ENCODE measurements at places on chromosomes 3 and 15. TPM values are rescaled to one million over a fixed set of nuclear protein-coding genes. Genes with fewer than 3 reads are reported as not detected.
A peak's percentile ranks its signal among the peaks of the same experiment; 100 is the strongest.

DNA sequence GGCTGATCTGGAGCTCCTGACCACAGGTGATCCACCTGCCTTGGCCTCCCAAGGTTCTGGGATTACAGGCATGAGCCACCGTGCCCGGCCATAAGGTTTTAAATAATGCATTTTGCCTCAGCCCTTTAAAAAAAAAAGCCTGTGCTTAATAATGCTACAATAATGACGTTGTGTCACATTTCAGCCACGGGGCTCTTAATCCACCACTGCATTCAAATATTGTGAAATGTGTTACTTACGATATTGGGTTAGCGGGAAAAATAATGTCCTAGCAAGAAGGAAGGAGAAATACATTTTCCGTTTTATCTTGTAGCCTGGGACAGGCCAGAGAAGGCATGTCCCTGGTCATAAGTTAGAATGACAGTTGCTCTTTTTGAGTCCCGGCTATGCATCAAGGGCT, 17.6 kb downstream of the PAQR5 start:
- DNase-seq = no peak
- H3K4me1 ChIP-seq = no peaks in the 10 kb centered on the region
- no peak overlapping the region for H3K27ac ChIP-seq
- H3K4me3 ChIP-seq = no peak overlapping the region

GATM gene
- 50.1 TPM for total RNA-seq

DNA sequence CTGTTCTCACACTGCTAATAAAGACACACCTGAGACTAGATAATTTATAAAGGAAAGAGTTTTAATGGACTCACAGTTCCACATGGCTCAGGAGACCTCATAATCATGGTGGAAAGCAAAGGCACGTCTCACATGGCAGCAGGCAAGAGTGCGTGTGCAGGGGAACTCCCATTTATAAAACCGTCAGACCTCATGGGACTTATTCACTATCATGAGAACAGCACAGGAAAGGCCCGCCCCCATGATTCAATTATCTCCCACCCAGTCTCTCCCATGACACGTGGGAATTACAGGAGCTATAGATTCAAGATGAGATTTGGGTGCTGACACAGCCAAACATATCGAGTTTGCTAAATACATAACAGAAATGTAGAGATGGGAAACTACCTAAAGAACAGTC, 39.5 kb upstream of the DGKG start:
- DNase-seq = no peak
- H3K4me3 ChIP-seq = no peak overlapping the region
- H3K27ac ChIP-seq = no peak overlapping the region

GRCh38 chr3:67381667-67382272, 272.6 kb downstream of the SUCLG2 start:
- no peaks in the 10 kb centered on the region for H3K36me3 ChIP-seq
- no peaks in the 10 kb centered on the region for H3K27me3 ChIP-seq
- peaks cover 5% of the 10 kb centered on the region for H3K4me1 ChIP-seq
- H3K4me3 ChIP-seq = no peak overlapping the region
- H3K27ac ChIP-seq = no peak overlapping the region

C3orf22 gene
- total RNA-seq = not detected

DNA sequence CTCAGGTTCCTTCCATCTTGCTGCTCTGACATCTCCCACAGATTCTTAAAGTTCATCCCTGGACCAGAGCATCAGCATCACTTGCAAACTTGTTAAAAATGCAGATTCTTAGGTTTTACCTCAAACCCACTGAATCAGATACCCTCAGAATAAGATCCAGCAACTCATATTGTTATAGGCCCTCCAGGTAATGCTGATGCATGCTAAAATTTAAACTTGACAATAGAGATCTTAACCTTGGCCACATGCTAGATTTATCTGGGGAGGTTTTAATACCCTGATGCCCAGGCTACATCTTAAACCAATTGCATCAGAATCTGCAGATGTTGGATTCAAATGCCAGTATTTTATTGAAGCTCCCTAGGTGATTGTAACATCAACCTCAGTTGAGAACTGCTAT, 256.9 kb downstream of the RYR3 start:
- H3K4me3 ChIP-seq = no peak overlapping the region
- H3K36me3 ChIP-seq = no peaks in the 10 kb centered on the region
- no peaks in the 10 kb centered on the region for H3K27me3 ChIP-seq
- DNase-seq = no peak
- H3K4me1 ChIP-seq = no peaks in the 10 kb centered on the region

GRCh38 chr3:15148614-15149013, 49.7 kb upstream of the RBSN start:
- no peak for DNase-seq
- H3K4me3 ChIP-seq = no peak overlapping the region
- H3K27ac ChIP-seq = no peak overlapping the region
- H3K36me3 ChIP-seq = no peaks in the 10 kb centered on the region
- H3K4me1 ChIP-seq = peaks cover 7% of the 10 kb centered on the region
- H3K27me3 ChIP-seq = no peaks in the 10 kb centered on the region

- peaks cover 32% of the 10 kb centered on the region for H3K4me1 ChIP-seq
- H3K27ac ChIP-seq = peak overlapping the region; percentile 30
- no peak for DNase-seq
- no peaks in the 10 kb centered on the region for H3K36me3 ChIP-seq
Observed at GRCh38 chr15:66657185-66658020, 44.6 kb upstream of the SMAD6 start.

CASR gene
- total RNA-seq = not detected

CLSTN2 gene
- 16.0 TPM for total RNA-seq

DNA sequence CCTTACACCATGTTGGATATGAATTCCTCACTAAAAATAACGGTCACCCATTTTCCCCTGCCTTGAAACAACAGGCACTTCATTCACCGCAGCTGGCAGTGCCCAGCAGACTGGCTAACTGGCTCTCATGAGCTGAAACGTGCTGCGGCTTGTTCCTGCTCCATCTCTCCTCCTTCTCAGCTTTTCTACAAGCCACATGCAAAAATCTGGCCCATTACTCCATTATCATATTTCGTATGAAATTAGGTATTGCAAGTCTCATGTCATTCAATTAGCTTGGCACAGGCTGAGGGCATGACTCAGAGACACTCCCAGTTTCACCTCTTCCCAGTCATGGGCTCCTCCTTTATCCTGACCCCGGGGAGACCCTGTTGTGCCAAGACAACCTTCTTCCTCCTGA, 60.0 kb downstream of the MAGEF1 start:
- no peak overlapping the region for H3K4me3 ChIP-seq
- no peak overlapping the region for H3K27ac ChIP-seq
- DNase-seq = no peak
- H3K36me3 ChIP-seq = no peaks in the 10 kb centered on the region

- H3K27me3 ChIP-seq = no peaks in the 10 kb centered on the region
- no peaks in the 10 kb centered on the region for H3K36me3 ChIP-seq
- no peak overlapping the region for H3K27ac ChIP-seq
- DNase-seq = no peak
Observed at GRCh38 chr3:125262161-125262560, 49.6 kb upstream of the SLC12A8 start.

ACAN gene
- 2.0 TPM for total RNA-seq

DNA sequence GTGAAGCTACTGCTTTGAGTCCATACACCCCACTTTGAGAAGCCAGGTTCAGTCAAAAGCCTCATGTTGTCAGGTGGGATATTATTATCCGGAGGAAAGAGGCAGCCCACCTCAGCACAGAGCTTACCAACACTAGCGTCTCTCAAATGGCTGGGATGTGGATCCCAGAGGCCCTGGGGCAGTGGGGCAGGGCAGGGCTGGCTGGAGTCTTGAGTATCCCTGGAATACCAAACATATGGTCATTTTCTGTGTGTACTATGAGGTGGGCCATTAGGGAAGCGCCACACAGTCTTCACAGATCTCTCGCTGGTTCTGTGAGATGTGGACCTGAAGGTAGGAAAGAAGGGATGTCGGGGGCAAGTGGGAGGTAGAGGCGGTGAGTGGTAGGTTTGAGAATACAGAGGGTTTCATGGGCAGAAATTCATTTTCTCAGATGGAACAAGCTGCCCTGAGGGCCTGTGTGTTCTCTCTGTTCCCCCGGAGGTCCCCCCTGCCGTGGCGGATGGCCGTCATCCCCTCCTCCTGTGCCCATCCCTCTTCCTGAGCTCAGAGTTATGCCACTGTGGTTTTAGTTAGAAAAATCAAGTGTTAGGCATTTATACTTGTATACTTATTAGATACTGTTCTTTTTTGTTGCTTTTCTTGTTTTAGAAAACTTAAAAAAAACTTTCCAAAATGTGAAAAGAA, 66.4 kb downstream of the USP13 start:
- H3K36me3 ChIP-seq = no peaks in the 10 kb centered on the region
- H3K4me3 ChIP-seq = no peak overlapping the region
- H3K4me1 ChIP-seq = no peaks in the 10 kb centered on the region
- H3K27ac ChIP-seq = no peak overlapping the region

SH3GL3 gene
- total RNA-seq = 3.9 TPM

GRCh38 chr15:72338617-72339321, 18.8 kb upstream of the CELF6 start:
- no peaks in the 10 kb centered on the region for H3K27me3 ChIP-seq
- peaks cover 5% of the 10 kb centered on the region for H3K36me3 ChIP-seq
- no peak for DNase-seq
- H3K27ac ChIP-seq = peak overlapping the region; percentile 34

GRCh38 chr3:129162729-129163579, 2.1 kb upstream of the ISY1 start:
- H3K4me3 ChIP-seq = no peak overlapping the region
- H3K27ac ChIP-seq = peak overlapping the region; percentile 90
- H3K36me3 ChIP-seq = no peaks in the 10 kb centered on the region
- no peak for DNase-seq

CADPS gene
- total RNA-seq = 12.8 TPM

MEX3B gene
- total RNA-seq = 5.2 TPM

COLQ gene
- 12.8 TPM for total RNA-seq

- no peaks in the 10 kb centered on the region for H3K27me3 ChIP-seq
- peak within 1 kb of the TSS; percentile 74 for H3K27ac ChIP-seq
- H3K4me1 ChIP-seq = peaks cover 16% of the 10 kb centered on the region
- H3K36me3 ChIP-seq = no peaks in the 10 kb centered on the region
- H3K4me3 ChIP-seq = peak within 1 kb of the TSS; percentile 54
Observed at GRCh38 chr15:74433592-74434262, at the start of gene SEMA7A. Gene SEMA7A, minus strand, starts transcription at chr15:74433958. Its CDS starts 40 bp downstream, at chr15:74433918.

GRCh38 chr3:100726706-100727105, 17.4 kb downstream of the TFG start:
- no peak overlapping the region for H3K4me3 ChIP-seq
- H3K27me3 ChIP-seq = no peaks in the 10 kb centered on the region
- DNase-seq = no peak
- peaks cover 25% of the 10 kb centered on the region for H3K36me3 ChIP-seq
- H3K4me1 ChIP-seq = peaks cover 11% of the 10 kb centered on the region

DNA sequence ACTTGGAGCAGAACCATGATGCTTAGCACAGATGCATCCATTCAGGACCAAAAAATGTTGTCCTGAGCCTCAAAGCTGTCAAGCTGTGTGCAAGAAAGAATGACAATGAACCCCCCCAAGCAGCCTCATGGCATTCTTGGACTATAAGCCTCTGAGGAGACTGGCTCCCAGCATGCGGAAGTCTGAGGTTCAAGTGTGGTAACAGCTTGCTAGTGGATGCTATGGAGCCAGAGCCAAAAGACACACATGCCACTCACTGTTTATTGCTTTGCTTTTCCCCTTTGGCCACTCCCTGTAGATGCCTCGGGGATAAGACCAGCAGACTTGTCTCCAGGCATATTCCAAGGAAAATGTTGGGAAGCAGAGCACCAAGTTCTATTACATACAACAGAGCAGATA, 38.2 kb upstream of the SNRK start:
- H3K27ac ChIP-seq = no peak overlapping the region
- H3K4me3 ChIP-seq = no peak overlapping the region
- H3K36me3 ChIP-seq = no peaks in the 10 kb centered on the region
- no peak for DNase-seq

GPD1L gene
- 57.5 TPM for total RNA-seq

DNA sequence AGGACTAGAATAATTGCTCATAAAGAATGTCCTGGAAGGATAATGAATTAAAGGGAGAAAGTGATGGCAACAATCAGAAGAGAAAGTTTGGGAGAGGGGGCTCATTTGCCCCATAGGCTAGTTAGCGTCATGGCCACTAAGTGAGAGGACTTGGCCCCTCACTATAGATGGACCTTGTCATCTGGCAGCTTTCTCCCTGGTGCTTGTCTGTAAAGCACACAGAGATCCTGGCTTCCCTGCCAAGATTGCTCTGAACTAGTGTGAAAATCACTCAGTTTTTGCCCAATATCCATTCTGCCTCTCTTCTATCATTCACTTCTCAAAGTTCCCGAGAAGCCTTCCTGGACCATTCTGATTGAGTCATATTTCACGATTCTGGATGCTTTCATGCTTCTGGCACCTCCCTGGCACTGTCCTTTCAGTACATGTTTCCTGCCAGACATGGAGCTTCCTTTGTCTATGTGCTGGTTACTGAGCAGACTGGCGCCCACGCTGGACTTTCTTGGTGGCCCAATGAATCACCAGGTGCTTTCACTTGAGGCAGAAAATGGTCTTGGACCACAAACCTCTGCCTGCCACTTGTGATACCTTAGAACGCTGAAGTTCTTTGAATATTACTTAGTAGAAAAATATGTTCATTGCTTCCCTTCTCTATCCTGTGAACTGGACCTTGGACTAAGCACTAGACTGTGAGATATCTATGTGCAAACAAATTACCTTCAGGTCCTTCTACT, 709.6 kb upstream of the CFAP20DC start:
- DNase-seq = peak; percentile 37
- no peaks in the 10 kb centered on the region for H3K36me3 ChIP-seq
- no peak overlapping the region for H3K27ac ChIP-seq
- H3K27me3 ChIP-seq = no peaks in the 10 kb centered on the region
- H3K4me3 ChIP-seq = no peak overlapping the region

XIRP1 gene
- not detected for total RNA-seq
